Fibroblast of mammary gland (primary cell): ENCODE measurements at places on chromosomes 7 and 10.

DNA sequence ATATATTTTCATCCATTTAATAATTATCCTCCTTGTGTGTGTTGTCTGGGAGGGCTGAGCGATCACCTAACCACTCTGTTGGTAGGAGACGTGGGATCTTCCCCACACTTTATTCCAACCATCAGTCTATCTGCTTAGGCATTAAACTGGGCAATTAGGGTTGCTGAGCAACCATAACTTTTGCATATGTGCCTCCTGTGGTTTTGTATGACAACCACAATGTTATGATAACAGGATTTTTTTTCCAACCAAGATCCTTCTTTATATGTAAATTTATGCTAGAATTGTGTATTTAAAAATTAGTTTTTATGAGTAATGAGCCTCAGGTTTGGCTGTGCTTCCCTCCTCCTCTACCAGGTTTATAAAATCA, 495.0 kb upstream of the MGMT start:
- no peak for DNase-seq

- peak; percentile 1 for DNase-seq
Measured at GRCh38 chr7:16278167-16278787, 143.1 kb downstream of the CRPPA start.

- peak; percentile 51 for DNase-seq
Measured at GRCh38 chr7:30778255-30779025, 7.2 kb downstream of the MINDY4 start.

GRCh38 chr10:8539056-8539455, 484.6 kb downstream of the GATA3 start:
- DNase-seq: no peak

- DNase-seq: no peak
Measured at GRCh38 chr7:44703921-44704320, 44.7 kb upstream of the ZMIZ2 start.

- no peak for DNase-seq
Measured at GRCh38 chr10:76786504-76787072, 851.0 kb downstream of the KCNMA1 start.

GRCh38 chr7:22601408-22601807, 101.4 kb upstream of the STEAP1B start:
- peak; percentile 44 for DNase-seq

DNA sequence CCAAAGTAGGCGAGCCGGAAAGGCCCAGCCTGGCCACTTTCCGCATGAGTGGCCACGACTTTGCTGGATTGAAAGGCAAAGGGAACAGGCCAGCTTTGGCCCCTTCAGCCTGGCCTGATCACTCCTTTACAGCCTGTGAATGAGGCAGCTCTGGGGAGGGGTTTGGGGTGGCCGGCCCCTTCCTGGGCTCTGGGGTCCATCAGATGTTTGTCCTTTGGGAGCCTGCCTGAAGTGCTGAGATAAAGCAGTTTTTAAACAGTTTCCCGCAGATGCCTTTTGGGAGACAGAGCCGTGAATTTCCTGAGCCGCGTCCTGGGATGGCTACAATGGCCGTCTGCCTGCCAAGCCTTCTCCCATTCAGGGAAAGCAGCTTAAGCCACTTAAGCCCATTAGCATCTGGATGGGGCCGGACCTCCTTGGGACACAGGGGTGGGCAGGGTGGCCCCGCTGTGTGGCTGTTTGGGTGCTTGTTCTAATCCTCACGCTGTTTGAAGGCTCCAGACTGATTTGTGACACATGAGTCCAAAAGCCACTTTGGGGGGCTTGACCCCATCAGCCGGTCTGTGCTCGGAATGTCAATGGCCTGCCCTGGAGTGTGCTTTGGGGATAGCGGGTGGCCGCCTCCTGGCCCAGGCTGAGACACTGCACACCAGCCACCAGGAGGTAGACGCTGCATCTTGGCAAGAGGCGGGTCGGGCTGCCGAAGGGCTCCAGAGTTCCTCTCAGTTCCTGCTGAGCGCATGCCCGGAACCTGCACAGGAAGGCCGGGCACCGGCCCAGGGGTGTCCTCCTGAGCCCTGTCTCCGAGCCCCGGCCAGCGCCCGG, 38.9 kb downstream of the NKX6-2 start:
- DNase-seq: no peak

- DNase-seq: no peak
Measured at GRCh38 chr7:103988468-103989199, 824 bp downstream of the RELN start.

DNA sequence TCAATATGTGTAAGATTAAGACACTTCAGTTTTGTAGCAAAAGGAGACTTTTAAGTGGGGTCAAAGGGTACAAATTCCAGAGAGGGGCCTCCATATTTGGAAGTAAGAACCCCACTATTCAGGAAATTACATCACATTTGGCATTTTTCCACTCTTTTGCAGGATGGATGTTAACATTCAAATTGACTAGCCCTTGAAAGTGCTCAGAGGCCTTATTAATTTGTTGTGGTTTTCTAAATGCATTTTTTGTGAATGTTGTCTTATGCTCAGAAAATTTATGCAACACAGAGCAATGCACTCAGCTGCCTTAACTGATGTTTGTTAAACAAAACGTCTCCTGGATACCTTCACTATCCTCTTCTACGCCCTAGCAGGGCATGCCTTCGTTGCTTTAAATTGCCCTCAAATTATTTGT, 50.9 kb upstream of the PDLIM1 start:
- DNase-seq: peak; percentile 76

- DNase-seq: no peak
Measured at GRCh38 chr7:77765906-77766800, 32.1 kb downstream of the TMEM60 start.

DNA sequence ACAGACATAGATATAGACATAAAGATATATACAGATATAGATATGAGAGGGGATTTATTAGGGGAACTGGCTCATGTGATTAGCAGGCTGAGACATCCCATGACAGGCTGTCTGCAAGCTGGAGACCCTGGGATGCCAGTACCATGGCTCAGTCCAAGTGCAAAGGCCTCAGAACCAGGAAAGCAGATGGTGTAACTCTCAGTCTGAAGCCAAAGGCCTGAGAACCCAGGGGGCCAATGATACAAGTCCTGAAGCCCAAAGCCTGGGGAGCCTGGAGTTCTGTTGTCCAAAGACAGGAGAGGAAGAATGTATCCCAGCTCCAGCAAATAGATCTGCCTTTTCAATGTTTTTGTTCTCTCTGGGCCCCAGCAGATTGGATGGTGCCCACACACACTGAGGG, 5.5 kb downstream of the NCOA4 start:
- no peak for DNase-seq

GRCh38 chr7:6376820-6377219, 70.9 kb downstream of the DAGLB start:
- no peak for DNase-seq

DNA sequence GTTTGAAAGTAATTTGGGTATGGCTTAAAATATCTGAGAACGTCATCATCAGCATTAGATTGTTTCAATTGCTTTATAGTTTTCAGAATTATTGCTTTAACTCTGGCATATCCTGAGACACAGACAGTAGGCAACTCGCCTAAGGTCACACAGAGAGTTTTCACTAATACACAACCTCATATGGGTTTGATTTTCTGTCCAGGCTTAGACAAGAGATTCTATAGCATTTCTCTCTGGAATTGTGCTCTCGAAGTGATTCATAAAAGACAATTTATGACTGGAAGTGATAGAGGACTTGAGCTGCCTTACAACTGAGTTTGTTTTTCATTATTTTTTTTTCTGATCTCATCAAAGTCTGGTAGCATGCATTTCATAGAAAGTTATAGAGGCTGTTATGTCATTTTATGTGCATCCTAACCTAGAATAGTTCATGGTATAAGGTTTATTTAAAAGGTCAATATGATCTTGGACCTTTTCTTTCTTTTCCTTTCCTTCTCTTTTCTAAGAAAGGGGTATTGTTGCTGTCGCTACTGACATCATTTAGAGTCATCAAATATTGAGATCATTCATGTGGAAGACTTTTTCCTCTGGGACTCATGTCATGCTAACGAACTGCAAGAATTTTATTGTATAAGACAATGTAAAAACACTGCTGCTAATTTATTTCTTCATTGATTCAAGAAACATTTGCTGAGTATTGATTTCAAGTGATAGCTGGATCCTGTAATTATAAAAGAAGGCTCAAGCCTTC, 278.2 kb downstream of the PLXDC2 start:
- peak; percentile 31 for DNase-seq

DNA sequence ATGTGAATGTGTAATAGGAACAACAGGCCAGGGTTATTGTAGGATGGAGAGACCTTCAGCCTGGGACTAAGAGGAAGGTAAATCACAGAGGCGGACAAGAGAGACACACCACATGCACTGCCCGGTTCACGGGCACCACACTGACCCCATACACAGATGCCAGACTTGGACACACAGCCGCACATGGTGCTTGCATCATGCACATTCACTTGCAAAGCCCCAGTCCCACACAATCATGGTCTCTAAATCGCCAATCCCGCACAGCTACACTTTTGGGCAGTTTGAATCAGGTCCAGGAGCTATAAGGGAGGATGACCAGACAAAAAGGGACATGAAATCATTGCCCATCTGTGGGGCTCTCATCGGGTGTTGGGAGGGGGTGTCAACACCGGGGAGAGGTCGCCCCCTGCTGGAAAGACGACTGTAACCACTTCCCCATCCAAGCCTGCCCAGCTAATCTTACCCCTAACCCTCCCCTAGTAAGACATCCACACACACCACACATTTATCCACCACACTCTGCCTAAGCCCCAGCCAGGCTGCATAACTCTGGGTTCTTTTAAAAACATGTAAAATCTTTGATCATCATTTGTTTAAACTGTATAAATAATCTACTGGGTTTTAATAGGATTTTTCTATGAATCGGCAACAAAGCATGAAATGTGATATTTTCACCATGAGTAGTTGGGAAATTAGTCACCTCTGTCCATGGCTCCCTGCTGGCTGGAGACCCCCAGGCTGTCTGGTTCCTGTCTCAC, 40.5 kb upstream of the SLF2 start:
- peak; percentile 44 for DNase-seq
